ENCODE measurements at places on chromosomes 7 and 10.

- DNase-seq: no peak
These were observed 146.6 kb downstream of the REEP3 start for GRCh38 chr10:63667596-63668480.

DNA sequence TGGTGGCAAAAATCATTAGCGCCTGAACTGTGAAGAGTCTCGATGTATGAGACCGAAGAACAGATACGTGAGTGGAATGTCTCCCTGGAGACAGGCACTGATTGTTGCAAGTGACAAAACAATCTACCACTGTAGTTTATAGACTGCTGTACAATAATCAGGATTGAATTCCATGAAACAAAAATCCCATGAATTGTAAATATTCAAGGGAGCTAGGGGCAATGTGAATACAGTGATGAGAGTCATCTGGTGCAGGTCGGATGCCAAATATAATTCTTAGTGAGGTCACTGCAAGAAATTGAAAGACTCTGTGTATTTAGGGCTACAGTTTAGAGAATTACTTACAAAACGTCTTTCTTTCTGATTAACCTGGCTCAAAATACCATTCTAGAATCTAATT lies 594.4 kb upstream of the VSTM2A start:
- DNase-seq: no peak

DNA sequence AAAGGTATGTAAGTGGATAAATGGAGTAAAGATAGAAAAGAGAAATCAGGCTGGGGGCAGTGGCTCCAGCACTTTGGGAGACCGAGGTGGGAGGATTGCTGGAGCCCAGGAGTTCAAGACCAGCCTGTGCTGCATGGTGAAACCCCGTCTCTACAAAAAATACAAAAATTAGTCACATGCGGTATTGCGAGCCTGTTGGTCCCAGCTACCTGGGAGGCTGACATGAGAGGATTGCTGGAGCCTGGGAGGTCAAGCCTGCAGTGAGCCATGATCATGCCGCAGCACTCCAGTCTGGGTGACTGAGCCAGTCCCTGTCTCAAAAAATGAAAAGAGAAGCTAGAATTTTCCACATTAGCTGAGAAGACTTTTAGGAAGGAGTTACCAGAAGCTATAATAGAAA lies 14.8 kb downstream of the LCOR start:
- no peak for DNase-seq

GRCh38 chr7:151223728-151224127 lies 3.3 kb downstream of the ABCF2 start:
- DNase-seq: no peak

DNA sequence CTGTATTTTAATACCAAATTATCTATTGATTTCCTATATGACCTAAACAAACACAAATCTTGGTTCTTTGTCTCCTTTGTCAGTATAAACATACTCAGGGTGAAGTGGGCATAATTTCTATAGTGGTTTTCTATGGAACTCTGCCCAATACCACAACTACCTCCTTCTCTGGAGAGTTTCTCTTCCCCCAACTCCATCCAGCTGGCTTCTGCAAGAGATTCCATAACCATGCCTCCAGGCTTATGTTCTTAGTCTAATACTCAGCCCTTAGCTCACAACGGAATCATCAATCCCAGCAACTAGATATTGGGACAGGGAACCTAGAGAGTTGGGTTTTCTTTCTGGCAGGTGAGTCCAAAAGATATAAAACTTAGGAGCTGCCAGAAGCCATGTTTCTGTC lies 127.3 kb downstream of the TRIL start:
- no peak for DNase-seq

DNA sequence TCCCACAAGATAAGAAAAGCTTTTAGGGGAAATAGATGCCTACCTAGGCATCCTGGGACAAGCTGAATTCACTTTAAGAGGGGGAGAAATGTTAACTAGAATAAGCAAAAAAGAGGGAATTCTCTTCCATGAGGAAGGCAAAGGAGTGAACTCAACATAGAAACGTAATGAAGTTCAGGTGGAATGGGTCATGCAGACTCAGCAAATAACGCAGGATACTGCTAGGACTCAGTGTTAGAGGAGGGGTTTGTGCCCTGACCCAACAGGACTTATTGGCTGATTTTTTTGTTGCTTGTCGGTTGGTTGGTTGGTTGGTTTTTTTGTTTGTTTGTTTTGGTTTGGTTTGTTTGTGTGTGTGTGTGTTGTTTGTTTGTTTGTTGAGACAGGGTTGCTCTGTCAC lies 9.3 kb downstream of the OR2A14 start:
- no peak for DNase-seq

Data from endothelial cell (in vitro differentiated cells).